Activated CD4-positive, alpha-beta T cell treated with anti-CD3 and anti-CD28 coated beads, Interleukin-2, amount 10 ng/mL, durations not matched to agents 7 days and 5 days (primary cell): ENCODE measurements at places on chromosomes 4 and X. TPM values are rescaled to one million over a fixed set of nuclear protein-coding genes. Genes with fewer than 3 reads are reported as not detected.
A peak's percentile ranks its signal among the peaks of the same experiment; 100 is the strongest.

GRCh38 chr4:1055721-1056590, 44.5 kb downstream of the FGFRL1 start:
- peaks cover 3% of the 10 kb centered on the region for H3K27me3 ChIP-seq
- peak; percentile 81 for DNase-seq
- H3K4me3 ChIP-seq, result peak overlapping the region; percentile 52

The SAGE1 gene
- not detected for total RNA-seq

DNA sequence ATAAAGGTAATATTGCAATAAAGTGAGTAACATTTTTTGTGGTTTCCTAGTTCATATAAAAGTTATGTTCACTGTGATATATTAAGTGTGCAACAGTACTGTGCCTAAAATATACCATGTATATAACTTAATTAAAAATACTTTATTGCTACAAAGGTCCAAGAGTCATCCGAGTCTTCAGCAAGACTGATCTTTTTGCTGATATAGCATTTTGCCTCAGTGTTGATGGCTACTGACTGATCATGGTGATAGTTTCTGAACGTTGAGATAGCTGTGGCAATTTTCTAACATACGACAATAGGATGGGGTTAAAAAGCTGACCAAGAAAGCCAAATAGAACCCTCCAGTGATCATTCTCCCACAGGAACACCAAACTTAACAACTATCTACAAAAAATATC, 1302.7 kb downstream of the TECRL start:
- no peaks in the 10 kb centered on the region for H3K27me3 ChIP-seq
- DNase-seq, result no peak
- H3K27ac ChIP-seq, result no peak overlapping the region

The XKRX gene
- 0.12 TPM for total RNA-seq

GRCh38 chr4:124325690-124326089, 386.8 kb downstream of the ANKRD50 start:
- H3K4me1 ChIP-seq, result no peaks in the 10 kb centered on the region
- no peak overlapping the region for H3K27ac ChIP-seq
- DNase-seq, result no peak

DNA sequence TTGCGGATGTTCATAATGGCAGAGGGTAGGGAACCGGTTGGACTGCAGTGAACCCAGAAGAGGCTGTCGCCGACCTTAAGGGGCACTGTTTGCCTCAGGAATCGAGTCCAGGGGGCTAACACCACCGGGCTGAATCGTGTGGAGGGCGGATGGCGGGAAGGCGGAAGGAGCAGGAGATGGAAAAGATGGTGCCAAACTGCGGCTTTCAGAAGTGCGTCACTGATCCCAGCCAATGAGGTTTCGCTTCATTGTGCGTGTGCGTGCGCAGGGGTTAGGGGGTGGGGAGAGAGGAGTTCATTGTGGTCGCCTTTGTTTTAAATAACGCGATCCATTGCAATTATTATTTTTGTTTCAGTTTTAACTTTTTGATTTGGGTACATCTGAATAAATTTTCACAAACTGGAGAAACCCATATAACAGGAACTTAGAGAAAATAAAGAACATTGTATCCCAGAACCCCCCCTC, at the start of gene NAA11:
Gene NAA11, minus strand, starts transcription at position 198 of the 465 bp plus-strand sequence. Its CDS starts 184 bp downstream, at position 14.
- no peaks in the 10 kb centered on the region for H3K4me1 ChIP-seq
- H3K36me3 ChIP-seq, result no peaks in the 10 kb centered on the region
- no peak for DNase-seq
- no peak within 1 kb of the TSS for H3K4me3 ChIP-seq
- H3K27me3 ChIP-seq, result no peaks in the 10 kb centered on the region

- peaks cover 15% of the 10 kb centered on the region for H3K4me1 ChIP-seq
- no peak overlapping the region for H3K27ac ChIP-seq
- no peak for DNase-seq
- H3K27me3 ChIP-seq, result no peaks in the 10 kb centered on the region
Observed at GRCh38 chr4:152159773-152160172, 376.1 kb downstream of the FBXW7 start.

The FTHL17 gene
- total RNA-seq, result not detected

The NWD2 gene
- not detected for total RNA-seq

DNA sequence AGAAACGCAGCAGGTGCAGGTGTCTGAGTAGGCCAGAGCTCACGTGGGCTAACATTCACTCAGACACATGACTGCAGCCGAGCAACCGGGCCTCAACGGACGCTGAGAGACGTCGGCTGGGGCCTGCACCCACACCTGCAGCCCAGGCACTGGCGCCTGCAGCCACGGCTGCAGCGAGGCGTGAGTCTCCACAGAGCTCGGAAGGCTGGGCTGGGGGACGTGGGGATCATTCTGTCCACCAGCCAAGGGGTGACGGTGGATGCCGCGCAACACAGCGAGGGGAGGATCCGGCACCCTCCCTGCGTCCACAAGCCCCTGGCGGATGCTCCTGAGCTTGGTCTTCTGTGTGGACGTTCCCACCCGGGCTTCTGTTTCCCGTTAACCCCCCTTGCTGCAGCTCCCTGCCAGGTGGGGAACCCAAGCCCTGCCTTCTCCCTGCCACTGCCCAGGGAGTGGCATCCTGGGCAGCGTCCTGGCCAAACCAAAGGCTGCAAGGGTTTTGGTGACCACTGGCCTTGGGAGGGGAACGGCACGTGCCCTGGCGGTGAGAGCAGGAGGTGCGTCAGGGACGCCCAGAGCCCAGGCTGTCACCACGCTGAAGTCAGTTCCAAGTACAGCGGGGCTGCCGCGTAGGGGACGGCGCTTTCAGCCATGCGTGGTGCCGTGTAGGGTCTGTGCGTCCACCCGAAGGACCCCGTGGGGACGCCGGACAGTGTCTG, 16.3 kb downstream of the PPP2R3B start:
- no peak overlapping the region for H3K4me3 ChIP-seq
- H3K27me3 ChIP-seq, result peaks cover 32% of the 10 kb centered on the region
- no peak overlapping the region for H3K27ac ChIP-seq
- peaks cover 7% of the 10 kb centered on the region for H3K36me3 ChIP-seq

The MTTP gene
- not detected for total RNA-seq

The GNRHR gene
- not detected for total RNA-seq

The TMEM154 gene
- 28.4 TPM for total RNA-seq

DNA sequence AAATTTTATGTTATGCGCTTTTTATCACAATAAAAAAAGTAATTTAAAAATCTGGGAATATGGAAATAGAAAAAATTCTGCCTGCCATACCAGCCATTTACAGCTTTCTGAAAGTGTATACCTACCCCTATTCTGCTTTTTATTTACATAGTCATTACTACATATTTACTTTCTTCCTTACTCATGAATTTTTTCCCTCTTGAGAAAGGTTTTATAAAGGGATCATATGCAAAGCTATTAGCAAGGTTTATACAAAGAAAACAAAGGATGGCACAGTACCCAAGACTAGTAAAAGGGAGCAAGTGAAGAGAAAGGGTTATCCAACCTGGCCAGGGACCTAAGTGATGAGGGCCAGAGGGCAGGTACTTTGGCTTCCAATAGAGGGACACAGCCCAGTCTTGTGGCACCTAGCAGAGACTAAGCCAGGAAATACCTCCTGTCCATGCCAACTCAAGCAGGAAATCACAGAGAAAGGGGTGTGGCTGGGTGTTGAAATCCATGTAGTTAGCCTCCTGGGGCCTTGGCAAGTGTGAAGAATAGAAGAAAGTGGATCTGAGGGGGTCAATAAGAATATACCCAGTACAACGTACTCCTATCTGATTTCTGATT, 207.3 kb upstream of the VEGFC start:
- no peaks in the 10 kb centered on the region for H3K27me3 ChIP-seq
- no peak overlapping the region for H3K4me3 ChIP-seq
- no peak overlapping the region for H3K27ac ChIP-seq
- H3K4me1 ChIP-seq, result no peaks in the 10 kb centered on the region

The CXCR3 gene
- total RNA-seq, result 68.2 TPM

DNA sequence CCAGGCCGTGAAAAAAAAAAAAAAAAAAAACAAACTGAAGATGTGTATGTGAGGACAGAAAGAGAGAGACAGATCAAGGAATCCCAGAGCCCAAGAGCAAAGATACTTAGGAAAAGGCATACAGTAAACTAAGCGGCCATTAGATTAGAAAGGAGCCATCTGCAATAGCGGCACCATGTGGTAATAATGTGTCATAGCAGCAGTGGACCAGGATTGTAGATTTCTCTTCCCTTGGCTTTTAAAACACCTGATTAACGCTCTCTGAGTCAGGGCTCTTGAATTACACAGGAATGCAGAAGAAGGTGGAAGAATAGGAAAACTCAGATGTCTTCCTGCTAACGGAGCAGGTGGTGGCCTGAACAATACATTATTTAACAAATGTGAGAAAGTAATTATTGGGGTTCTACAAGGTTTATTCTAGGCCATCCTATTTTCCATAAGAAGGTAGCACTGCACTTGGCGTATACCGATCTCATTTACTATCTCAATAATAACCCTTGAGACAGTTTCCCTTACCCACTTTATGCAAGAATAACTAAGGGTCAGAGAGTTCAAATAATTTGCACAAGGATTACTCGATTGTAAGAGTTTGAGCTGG, 182.7 kb downstream of the KCNIP4 start:
- H3K4me1 ChIP-seq, result no peaks in the 10 kb centered on the region
- no peaks in the 10 kb centered on the region for H3K36me3 ChIP-seq
- DNase-seq, result peak; percentile 25
- no peaks in the 10 kb centered on the region for H3K27me3 ChIP-seq
- no peak overlapping the region for H3K27ac ChIP-seq

GRCh38 chrX:79138658-79139241, 5.7 kb upstream of the GPR174 start:
- H3K27ac ChIP-seq, result peak overlapping the region; percentile 79
- no peaks in the 10 kb centered on the region for H3K27me3 ChIP-seq
- H3K4me1 ChIP-seq, result peaks cover 33% of the 10 kb centered on the region
- no peaks in the 10 kb centered on the region for H3K36me3 ChIP-seq
- no peak overlapping the region for H3K4me3 ChIP-seq

The BEND4 gene
- 0.05 TPM for total RNA-seq

- H3K4me3 ChIP-seq, result no peak overlapping the region
- no peaks in the 10 kb centered on the region for H3K4me1 ChIP-seq
- H3K27me3 ChIP-seq, result no peaks in the 10 kb centered on the region
- no peak overlapping the region for H3K27ac ChIP-seq
- no peaks in the 10 kb centered on the region for H3K36me3 ChIP-seq
Observed at GRCh38 chr4:11912886-11913285, 484.2 kb upstream of the HS3ST1 start.

DNA sequence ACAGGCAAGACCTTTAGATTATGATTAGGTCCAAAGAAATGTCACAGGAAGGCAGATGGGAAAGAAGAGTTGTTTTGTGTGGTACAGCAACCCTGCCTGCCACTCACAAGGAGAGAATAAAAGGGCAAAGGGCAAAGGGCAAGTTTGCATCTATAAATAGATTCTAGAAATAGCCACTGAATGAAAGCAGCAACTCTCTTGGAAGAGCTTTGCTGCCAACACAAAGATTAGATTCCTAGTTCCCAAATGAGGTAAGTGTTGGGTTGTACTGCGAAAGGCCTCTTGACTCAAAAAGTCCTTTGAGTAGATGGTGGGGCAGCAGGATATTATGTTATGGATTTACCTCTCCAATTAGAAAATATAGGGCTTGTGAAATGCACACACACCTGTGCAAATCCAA, 61.2 kb downstream of the MOSPD2 start:
- H3K27ac ChIP-seq, result no peak overlapping the region
- DNase-seq, result no peak
- H3K4me1 ChIP-seq, result no peaks in the 10 kb centered on the region
- peaks cover 1% of the 10 kb centered on the region for H3K27me3 ChIP-seq
- no peak overlapping the region for H3K4me3 ChIP-seq

The ARMCX5 gene
- 5.7 TPM for total RNA-seq

DNA sequence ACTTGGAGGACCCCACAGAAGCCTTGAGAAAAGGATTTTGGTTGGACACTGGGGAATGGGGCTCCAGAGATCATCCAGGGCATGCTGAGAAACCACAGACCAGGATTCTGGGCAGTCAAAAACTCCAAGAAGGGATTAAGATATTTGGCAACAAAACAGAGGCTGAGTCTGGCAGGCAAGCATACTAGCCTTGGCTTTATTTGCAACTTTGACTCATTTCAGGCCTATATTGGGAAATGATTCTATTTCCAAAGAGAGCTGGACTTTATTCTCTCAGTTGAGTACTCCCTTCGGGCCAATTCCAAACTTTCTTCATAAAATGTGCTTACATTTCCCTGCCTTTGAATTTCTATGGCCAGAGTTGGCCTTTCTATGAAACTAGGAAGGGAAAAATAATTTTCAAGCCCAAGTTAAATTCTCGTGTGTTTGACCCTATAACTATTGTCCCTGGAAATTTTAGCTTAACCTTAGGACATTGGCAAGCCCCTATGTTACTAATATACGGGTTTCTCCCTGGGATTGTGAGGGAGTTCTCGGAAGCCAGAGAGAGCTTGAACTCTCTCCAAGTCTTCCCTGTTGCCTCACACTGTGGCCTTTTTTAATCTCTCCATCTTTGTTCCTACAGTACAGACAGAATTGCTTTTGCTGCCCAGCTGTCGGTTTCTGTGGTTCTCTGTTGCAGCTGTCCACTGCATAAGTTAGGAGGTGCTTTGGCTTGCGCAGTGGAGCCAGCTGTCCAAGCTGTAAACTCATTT, 112.6 kb upstream of the FAM9A start:
- no peaks in the 10 kb centered on the region for H3K4me1 ChIP-seq
- no peak for DNase-seq
- H3K36me3 ChIP-seq, result no peaks in the 10 kb centered on the region
- no peak overlapping the region for H3K4me3 ChIP-seq
- no peak overlapping the region for H3K27ac ChIP-seq
- no peaks in the 10 kb centered on the region for H3K27me3 ChIP-seq

- no peaks in the 10 kb centered on the region for H3K27me3 ChIP-seq
- H3K4me3 ChIP-seq, result no peak overlapping the region
- H3K27ac ChIP-seq, result no peak overlapping the region
- DNase-seq, result no peak
- no peaks in the 10 kb centered on the region for H3K4me1 ChIP-seq
Observed at GRCh38 chr4:63528256-63528991, 880.8 kb downstream of the TECRL start.

- H3K36me3 ChIP-seq, result no peaks in the 10 kb centered on the region
- H3K4me3 ChIP-seq, result no peak overlapping the region
- no peak overlapping the region for H3K27ac ChIP-seq
Observed at GRCh38 chrX:73850124-73851013, 287.4 kb downstream of the CHIC1 start.

The ZMYM3 gene
- 27.4 TPM for total RNA-seq

DNA sequence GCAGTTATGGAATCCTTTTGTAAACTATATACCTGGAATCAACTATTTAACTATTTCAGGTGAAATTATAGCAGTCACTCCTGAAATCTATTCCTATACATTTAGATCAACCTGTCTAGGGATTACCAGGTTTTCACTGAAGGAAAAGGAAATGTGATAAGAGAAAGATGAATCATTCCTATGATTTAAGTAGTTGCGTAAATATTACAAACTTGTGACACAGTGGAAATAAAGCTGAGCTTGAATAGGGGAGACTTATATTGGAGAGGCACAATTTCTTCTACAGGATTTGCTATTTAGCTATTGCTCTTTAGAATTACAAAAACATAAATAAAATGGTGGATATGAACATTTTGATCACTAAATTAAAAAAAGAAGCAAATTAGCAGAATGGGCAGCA, 284.1 kb upstream of the EPHA5 start:
- H3K4me1 ChIP-seq, result no peaks in the 10 kb centered on the region
- DNase-seq, result no peak
- no peaks in the 10 kb centered on the region for H3K36me3 ChIP-seq
- no peak overlapping the region for H3K4me3 ChIP-seq
- no peak overlapping the region for H3K27ac ChIP-seq
